Smooth muscle cell of the coronary artery (primary cell): ENCODE measurements at places on chromosomes 5 and 9. TPM values are rescaled to one million over a fixed set of nuclear protein-coding genes. Genes with fewer than 3 reads are reported as not detected.

The C8G gene
- total RNA-seq: not detected in 2 replicates

The GDA gene
- total RNA-seq: not detected in 2 replicates

The SLIT3 gene
- 27.8 and 53.4 TPM in 2 replicates for total RNA-seq

The ORM2 gene
- not detected in 2 replicates for total RNA-seq

The PCDHGB4 gene
- 22.8 and 23.2 TPM in 2 replicates for total RNA-seq

The ARRDC3 gene
- 114 and 135 TPM in 2 replicates for total RNA-seq

The HSPB3 gene
- 0.45 and 1.6 TPM in 2 replicates for total RNA-seq

The SLC25A48 gene
- total RNA-seq: not detected in 2 replicates

The PCA3 gene
- not detected in 2 replicates for total RNA-seq

The CAVIN4 gene
- 1.1 and 1.4 TPM in 2 replicates for total RNA-seq

The ARAP3 gene
- total RNA-seq: 0.94 and 14.1 TPM in 2 replicates

The SPDL1 gene
- total RNA-seq: 8.3 and 11.4 TPM in 2 replicates
